ENCODE measurements at places on chromosomes 11 and 22. TPM values are rescaled to one million over a fixed set of nuclear protein-coding genes. Genes with fewer than 3 reads are reported as not detected.
A peak's percentile ranks its signal among the peaks of the same experiment; 100 is the strongest.

DNA sequence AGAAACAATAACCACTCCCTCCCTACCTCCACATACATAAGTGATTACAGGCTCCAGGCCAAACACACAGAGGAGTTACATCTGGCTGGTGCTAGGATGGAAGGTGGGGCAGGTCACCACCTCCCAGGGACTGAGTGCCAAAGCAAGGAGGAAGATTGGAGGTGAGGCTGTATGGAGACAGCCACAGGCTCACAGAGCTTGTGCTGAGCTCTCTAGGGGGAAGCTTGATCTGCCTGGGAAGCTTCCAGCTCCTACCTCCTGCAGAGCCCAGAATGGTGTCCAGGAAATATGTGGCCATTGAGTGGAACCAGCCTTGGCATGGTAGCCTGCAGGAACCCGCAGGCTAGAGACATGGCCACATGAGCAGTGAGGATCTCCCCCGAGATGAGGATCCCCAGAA is 3.6 kb upstream of the MED15 start:
- DNase-seq: no peak

DNA sequence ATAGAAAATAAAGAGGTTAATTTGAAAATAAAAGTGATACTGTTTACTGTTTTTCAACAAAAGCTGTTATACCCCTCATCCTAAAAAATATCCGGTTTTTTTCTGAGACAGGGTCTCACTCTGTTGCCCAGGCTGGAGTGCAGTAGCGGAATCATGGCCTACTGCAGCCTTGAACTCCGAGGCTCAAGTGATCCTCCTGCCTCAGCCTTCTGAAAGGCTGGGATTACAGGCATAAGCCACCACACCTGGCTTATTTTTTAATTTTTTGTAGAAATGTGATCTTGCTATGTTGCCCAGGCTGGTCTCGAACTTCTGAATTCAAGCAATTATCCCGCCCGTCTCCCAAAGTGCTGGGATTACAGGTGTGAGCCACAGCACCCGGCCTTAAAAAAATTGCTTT is 35.7 kb downstream of the ALG9 start:
- no peak for DNase-seq

- no peak for DNase-seq
These were observed 6.7 kb downstream of the IFITM10 start for GRCh38 chr11:1743585-1744136.

DNA sequence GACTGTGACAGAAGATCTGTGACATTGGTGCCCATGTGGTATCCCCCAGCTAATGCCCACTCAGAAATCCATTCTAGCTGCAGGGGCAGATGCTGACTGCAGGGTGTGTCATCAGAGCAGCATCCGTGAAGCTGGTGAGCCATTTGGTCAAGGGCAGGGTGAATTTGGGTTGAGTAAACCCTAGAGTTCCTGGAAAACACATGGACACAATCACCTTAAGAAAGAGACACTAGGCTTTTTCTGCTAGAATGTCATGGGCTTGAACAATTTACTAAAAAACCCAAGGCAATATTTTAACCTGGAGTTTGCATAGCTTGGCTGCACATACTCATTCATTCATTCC is 100.0 kb downstream of the ADAMTS15 start:
- DNase-seq: no peak

DNA sequence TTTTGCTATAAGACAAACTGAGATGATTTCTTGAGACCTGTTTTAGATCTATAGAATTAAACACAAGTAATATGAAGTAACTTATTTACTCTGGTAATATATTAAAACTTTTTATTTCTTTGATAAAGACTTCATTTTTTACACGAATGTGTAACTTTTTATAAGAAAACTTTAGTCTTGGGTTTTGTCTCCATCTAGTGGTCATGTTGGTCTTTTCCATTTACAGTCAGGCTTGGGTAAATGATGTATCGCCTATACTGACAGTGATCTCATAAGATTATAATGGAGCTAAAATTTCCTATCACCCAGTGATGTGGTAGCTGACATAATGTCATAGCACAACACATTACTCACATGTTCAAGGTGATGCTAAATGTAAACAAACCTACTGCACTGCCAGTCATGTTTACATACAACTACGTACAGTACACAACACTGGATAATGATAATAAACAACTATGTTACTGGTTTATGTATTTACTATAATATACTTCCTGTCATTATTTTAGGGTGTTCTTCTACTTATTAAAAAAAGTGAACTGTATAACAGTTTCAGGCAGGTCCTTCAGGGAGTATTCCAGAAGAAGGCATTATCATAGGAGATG is 7.5 kb upstream of the C11orf97 start:
- peak; percentile 56 for DNase-seq

GRCh38 chr11:97732011-97732632 is 1288.6 kb upstream of the CNTN5 start:
- no peak for DNase-seq

GRCh38 chr11:22371160-22371559 is 33.0 kb downstream of the SLC17A6 start:
- peak; percentile 59 for DNase-seq

- no peak for DNase-seq
These were observed 16.3 kb downstream of the PARVA start for GRCh38 chr11:12393691-12394090.

- DNase-seq: no peak
These were observed 1.9 kb upstream of the LIF start for GRCh38 chr22:30248484-30248883.

DNA sequence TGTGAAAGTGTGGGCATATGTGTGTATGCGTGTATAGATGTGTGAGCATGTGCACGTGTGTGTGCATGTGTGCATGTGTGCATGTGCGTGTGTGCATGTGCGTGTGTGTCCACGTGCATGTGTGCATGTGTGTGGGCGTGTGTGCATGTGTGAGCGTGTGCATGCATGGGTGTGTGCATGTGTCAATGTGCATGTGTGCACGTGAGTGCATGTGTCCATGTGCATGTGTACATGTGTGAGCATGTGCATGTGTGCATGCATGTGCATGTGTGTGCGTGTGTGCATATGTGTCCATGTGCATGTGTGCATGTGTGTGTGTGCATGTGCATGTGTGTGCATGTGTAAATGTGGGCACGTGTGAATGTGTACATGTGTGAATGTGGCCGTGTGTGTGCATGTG is 95.3 kb downstream of the ST3GAL4 start:
- no peak for DNase-seq

- no peak for DNase-seq
These were observed 79.0 kb downstream of the SCN3B start for GRCh38 chr11:123575441-123575840.

DNA sequence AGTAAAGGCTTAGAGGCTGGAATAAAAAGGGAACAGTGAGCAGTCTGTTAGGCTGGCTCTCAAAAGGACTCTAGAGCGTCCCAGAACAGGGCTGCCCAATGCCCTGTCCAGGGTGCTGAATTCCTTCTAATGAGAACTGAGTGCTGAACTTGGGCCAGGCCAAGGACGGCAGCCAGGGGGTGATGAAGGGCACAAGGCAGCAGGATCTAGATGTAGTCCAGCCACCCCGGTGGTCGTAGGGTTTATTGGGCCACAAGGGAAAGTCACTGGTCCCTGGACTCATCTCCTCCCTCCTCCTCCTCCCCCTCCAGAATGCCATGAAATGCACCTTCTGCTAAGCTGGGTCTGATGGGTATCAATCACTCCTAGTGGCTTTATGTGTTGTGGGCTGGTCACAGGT is 19.2 kb downstream of the NPTXR start:
- peak; percentile 94 for DNase-seq

DNA sequence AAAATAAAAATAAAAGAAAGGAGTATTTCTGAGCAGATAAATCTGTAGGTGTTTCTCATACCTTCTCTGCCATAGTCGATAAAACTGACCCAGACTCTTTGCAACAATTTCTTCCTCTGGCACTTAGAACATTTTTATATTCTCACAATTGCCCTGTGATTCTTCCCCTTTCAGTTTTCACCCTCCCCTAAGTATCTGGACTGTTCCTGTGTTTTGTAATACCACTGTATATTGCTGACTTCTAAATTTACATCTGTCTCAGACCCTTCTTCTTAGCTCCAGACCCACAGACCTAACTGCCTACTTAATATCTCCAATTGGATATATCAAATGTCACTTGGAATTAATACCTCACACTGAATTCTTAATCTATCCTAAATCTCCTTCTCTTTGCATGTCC is 133.4 kb upstream of the DDI1 start:
- DNase-seq: no peak

- DNase-seq: no peak
These were observed 344.6 kb upstream of the C11orf87 start for GRCh38 chr11:109077291-109077920.

Gene OR5A1
- 0.06 TPM for total RNA-seq

Gene ARHGAP8
- 8.9 TPM for total RNA-seq

Gene ZNRF3
- total RNA-seq: 12.0 TPM

Gene NLRP14
- total RNA-seq: 1.8 TPM
